ENCODE measurements at places on chromosomes 4 and X. TPM values are rescaled to one million over a fixed set of nuclear protein-coding genes. Genes with fewer than 3 reads are reported as not detected.

DNA sequence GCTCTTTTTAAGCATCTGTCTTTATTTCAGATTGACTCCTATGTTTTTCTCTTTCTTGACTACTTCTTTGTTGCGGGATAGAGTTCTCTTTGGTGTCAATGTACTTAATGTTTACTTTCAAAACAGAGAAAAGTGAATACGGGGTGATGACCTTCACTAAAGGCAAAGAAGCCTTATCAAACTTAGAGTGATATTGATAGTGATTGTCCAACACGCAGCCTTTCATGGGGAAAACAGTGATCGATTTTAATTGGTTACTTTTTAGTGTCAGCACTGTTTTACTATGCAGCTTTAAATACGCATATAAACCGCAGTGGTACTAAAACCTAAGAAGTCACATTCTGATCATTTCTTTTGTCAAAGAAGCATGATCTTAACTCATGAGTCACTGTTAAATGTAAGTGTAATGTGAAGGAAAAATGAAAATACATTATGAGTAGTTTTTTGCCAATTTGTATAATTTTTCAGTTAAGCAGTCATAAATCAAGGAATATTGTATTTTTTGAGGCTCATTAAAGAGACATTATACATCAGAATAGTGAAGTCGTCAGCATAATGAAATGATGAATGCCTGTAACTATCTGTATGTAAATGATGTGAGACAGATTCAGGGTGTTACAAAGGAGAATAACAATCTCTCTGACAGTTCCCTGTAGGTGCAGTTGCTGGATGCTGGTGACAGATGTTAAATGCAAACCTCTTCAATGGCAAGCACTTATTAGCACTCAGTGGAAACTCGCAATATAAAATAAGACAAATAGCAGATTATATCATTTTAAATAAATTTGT is 2082.8 kb upstream of the TENM3 start:
- DNase-seq = no peak

- DNase-seq = no peak
Measured at GRCh38 chr4:112182604-112183003, 37.4 kb downstream of the FAM241A start.

Gene HDAC6
- 77.9 TPM for total RNA-seq

Gene CSAG3
- total RNA-seq = not detected

Gene VCX2
- not detected for total RNA-seq

Gene STAP1
- total RNA-seq = not detected

Gene SPOCK3
- total RNA-seq = 23.6 TPM

All from frontal cortex (tissue), 4 donors.